ENCODE measurements at places on chromosomes 6 and 20. TPM values are rescaled to one million over a fixed set of nuclear protein-coding genes. Genes with fewer than 3 reads are reported as not detected.

- no peak overlapping the region for H3K4me3 ChIP-seq
- H3K36me3 ChIP-seq = no peaks in the 10 kb centered on the region
- peak; percentile 79 for DNase-seq
- H3K27ac ChIP-seq = no peak overlapping the region
- H3K27me3 ChIP-seq = no peaks in the 10 kb centered on the region
Measured at GRCh38 chr6:29685718-29686326, 4.9 kb upstream of the ZFP57 start.

- H3K27me3 ChIP-seq = no peaks in the 10 kb centered on the region
- H3K27ac ChIP-seq = no peak overlapping the region
- H3K36me3 ChIP-seq = peaks cover 4% of the 10 kb centered on the region
- peak; percentile 75 for DNase-seq
- no peaks in the 10 kb centered on the region for H3K4me1 ChIP-seq
- no peak overlapping the region for H3K4me3 ChIP-seq
Measured at GRCh38 chr6:35552285-35552917, 39.7 kb upstream of the TULP1 start.

DNA sequence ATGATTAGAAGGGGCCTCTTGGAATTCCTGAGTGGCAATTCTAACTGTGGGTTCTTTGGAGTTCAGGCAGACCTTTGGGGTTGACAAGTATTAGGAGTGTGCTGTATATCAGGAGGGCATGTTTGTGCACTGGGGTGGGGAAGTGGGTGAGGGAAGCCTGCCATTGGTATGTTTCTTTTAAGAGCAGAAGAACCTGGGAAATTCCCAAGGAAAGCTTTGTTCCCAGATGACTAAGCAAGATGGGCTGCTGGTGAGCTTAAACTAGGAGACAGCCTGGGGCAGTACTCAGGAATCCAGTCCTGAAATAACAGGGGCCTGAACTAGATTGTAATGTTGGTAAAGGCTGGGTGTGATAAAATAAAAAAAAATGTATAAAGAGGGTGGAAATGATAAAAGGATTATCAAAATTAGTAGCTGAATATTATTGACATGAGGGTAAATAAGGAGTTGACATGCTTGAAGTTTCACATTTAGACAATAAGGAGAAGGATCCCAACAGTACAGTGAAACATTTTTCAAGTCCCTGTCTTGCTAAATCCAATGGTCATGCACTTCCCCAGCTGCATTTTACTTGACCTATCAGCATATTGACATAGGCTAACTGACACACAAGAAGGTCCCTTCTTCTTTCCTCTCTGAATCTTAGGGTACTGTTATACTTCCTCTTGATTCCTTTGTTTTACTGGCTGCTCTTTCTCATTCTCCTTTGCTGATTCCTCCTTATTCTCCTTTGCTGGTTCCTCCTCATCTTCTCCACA lies 18.4 kb upstream of the IFNGR1 start:
- no peaks in the 10 kb centered on the region for H3K4me1 ChIP-seq
- H3K27me3 ChIP-seq = no peaks in the 10 kb centered on the region
- DNase-seq = no peak

DNA sequence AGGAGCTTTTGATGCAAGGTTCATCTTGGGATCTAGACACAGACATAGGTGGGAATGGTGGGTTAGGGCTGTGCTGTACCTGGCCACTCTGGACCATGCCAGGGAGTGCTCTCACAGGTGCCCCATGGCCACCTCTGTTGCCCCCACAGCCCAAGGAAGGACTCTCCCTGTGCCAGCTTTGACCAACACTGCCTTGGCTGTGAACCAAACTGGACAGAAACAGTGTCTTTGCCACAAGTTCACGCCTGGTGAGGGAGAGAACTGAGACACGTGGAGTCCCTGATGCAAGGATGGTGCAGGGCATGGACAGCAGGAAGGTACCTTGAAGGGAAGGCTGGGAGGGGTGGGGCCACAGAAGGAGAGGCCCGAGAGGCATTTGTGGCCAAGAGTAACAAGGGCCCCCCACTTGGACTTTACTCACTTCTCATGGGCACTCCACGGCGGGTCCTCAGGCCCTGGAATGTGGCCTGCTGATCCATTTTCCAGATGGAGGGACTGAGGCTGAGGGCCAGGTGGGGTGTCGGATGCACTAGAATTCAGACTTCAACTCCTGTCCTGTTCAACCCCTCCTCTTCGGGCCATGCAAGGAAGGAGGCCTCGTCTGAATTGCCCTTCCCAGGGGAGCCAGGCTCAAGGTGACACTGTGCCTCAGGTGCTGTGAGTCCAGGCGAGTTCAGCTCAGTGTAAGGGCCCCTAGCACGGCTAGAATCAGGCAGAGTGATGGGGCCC lies 103.3 kb downstream of the YTHDF1 start:
- no peak overlapping the region for H3K4me3 ChIP-seq
- H3K27me3 ChIP-seq = no peaks in the 10 kb centered on the region
- no peak overlapping the region for H3K27ac ChIP-seq
- no peaks in the 10 kb centered on the region for H3K4me1 ChIP-seq
- H3K36me3 ChIP-seq = no peaks in the 10 kb centered on the region

- no peak overlapping the region for H3K4me3 ChIP-seq
- DNase-seq = no peak
- H3K4me1 ChIP-seq = no peaks in the 10 kb centered on the region
- H3K27ac ChIP-seq = no peak overlapping the region
- H3K27me3 ChIP-seq = no peaks in the 10 kb centered on the region
Measured at GRCh38 chr6:26243132-26243531, 121.9 kb upstream of the BTN3A2 start.

- no peak overlapping the region for H3K27ac ChIP-seq
- no peak overlapping the region for H3K4me3 ChIP-seq
- peaks cover 83% of the 10 kb centered on the region for H3K36me3 ChIP-seq
- no peaks in the 10 kb centered on the region for H3K4me1 ChIP-seq
- no peaks in the 10 kb centered on the region for H3K27me3 ChIP-seq
- DNase-seq = no peak
Measured at GRCh38 chr20:47231382-47232039, 125.0 kb downstream of the ZMYND8 start.

- H3K27me3 ChIP-seq = no peaks in the 10 kb centered on the region
- no peaks in the 10 kb centered on the region for H3K36me3 ChIP-seq
Measured at GRCh38 chr20:51533291-51534172, 9.0 kb downstream of the NFATC2 start.

DNA sequence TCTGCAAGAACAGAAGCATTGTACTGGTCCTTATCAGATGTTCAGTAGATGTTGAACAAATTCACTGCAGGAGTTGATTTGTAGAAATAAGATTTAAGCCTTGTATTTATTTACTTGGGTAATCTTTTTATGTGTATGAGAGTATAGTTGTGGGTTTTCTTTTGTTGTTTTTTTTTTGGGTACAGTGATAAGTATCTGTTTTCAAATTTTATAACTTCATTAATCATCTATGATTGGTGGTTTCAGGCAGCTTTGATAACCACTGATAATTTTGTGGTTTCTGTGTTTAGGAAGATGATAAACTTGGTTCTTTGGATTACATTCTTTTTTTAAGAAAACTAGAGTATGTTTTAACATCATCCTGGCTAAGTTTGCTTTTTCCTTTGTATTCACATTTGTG lies 2.8 kb downstream of the AFDN start:
- no peak for DNase-seq
- H3K27ac ChIP-seq = no peak overlapping the region

DNA sequence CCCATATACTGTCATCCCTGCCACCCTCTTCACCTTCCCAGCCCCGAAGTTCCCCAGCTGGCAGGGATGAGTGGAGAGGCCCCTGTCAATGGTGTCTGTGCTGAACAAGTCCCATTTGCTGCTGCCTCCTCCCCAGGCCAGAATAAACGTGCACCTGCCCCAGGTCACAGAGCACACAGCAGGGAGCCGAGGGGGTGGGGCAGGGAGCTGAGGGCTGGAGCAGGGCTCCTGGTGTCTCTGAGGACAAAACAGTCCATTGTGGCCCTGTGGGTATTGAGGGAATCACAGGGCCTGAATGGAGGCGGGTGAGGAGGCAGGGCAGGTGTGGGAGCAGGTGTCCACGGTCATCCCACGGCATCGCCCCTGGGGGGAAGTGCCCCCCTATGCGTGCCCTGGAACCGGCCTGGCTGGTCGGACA lies 55.8 kb downstream of the SNAI1 start:
- peak; percentile 46 for DNase-seq
- no peaks in the 10 kb centered on the region for H3K27me3 ChIP-seq
- no peak overlapping the region for H3K27ac ChIP-seq
- H3K4me3 ChIP-seq = no peak overlapping the region

DNA sequence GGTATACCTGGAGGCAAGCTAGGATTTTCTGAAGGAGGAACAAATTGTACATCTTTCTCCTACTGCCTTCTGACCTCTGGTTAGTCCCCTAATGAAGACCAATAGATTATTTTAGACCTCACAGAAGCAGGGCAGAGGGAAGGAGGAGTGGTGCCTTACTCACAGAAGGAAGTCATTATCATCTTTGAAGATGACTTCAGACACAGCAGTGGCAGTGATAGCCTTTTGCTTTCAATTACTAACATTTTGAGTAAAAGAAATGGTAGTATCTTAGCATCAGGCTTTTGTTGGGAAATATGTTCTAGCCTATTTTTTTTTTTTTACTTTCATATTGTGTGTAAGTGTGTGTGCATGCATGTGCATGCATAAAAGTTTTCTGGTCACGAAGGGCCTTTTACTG lies 164.2 kb upstream of the PLN start:
- H3K27ac ChIP-seq = no peak overlapping the region
- DNase-seq = no peak
- no peak overlapping the region for H3K4me3 ChIP-seq
- no peaks in the 10 kb centered on the region for H3K27me3 ChIP-seq
- no peaks in the 10 kb centered on the region for H3K4me1 ChIP-seq

DNA sequence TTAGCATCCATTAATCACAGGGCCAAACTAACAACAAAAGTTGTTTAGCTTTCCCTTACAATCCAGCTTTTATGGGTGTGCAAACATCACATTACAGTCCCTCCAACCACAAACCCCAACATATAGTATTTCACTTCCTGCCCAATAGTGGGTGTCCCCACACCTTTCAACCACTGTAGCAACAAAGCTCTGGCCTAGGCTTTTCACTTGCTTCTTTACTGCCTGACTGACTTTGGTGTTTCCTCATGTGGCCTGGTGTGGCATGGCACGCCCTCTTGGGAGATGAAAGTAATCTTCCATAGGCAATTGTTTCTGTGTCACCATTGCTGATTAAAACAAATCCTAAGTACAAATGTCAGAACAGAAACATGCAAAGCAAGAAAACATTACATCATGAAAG lies 46.3 kb downstream of the MCM8 start:
- H3K4me1 ChIP-seq = no peaks in the 10 kb centered on the region
- H3K27me3 ChIP-seq = no peaks in the 10 kb centered on the region
- no peak overlapping the region for H3K4me3 ChIP-seq
- H3K36me3 ChIP-seq = peaks cover 5% of the 10 kb centered on the region
- no peak overlapping the region for H3K27ac ChIP-seq
- DNase-seq = no peak

- no peaks in the 10 kb centered on the region for H3K36me3 ChIP-seq
- DNase-seq = no peak
- no peaks in the 10 kb centered on the region for H3K27me3 ChIP-seq
- H3K4me3 ChIP-seq = no peak overlapping the region
Measured at GRCh38 chr6:112014483-112014882, 39.4 kb upstream of the CCN6 start.

DNA sequence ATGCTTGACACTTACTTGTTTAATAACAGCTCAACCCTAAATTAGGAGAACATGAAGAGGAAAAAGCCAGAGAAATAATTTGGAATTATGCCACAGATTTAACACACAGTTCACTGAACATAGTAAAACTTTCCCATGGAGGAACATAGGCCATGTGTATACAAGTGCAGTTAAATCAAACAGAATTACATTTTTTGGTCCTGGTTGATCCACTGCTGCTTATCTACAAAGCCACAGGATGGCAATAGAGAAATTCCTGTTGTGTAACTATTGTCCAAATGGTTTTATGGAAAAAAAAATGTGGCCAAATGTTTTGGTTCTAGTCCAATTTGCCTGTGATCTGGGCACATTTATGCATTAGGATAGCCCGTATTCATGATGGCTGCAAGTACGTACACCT lies 136.8 kb downstream of the ALDH8A1 start:
- no peaks in the 10 kb centered on the region for H3K4me1 ChIP-seq
- no peak for DNase-seq
- H3K27me3 ChIP-seq = no peaks in the 10 kb centered on the region
- no peak overlapping the region for H3K27ac ChIP-seq
- H3K36me3 ChIP-seq = no peaks in the 10 kb centered on the region

DNA sequence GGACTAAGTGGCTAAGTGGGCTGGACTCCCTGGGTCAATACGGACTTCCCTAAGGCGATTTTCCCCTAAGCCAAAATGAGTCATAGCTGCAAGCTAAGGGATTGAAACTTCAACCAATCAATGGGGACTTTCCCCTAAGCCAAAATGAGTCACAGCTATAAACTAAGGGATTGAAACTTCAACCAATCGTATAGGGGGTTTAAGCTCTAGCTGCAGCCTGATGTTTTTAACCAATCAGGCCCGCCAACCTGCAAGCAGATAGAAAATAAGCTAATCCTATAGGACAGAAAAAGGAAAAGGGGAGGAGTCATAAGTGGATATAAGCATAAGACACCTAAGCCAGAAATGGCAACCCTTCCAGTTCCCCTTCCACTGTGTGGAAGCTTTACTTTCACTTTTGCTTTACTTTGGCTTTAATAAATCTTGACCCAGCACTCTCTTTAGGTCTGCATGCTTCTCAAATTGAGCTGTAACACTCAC lies 655.0 kb upstream of the HS3ST5 start:
- no peak overlapping the region for H3K4me3 ChIP-seq
- H3K27me3 ChIP-seq = no peaks in the 10 kb centered on the region
- no peak for DNase-seq
- no peak overlapping the region for H3K27ac ChIP-seq

- no peak overlapping the region for H3K4me3 ChIP-seq
- peaks cover 5% of the 10 kb centered on the region for H3K4me1 ChIP-seq
- DNase-seq = no peak
- H3K27me3 ChIP-seq = no peaks in the 10 kb centered on the region
- no peaks in the 10 kb centered on the region for H3K36me3 ChIP-seq
Measured at GRCh38 chr6:138814179-138814834, 18.4 kb downstream of the ECT2L start.

DNA sequence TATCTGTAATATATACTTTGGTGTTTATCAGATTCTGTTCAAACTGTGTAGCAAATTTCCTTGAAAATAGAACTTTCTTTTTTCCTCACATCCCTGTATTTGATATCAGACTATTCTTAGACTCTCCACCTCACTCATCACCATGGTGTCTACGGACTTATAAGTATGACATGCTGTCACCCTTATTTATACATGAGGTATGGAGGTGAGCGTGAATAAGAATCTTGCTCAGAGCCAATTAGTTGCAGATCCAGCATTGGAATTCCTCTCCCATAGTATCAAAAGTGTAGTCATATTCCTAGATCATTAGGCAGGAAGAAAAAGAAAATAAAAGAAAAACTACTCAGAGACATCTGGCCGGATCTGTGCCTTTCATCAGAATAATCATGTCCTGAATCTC lies 43.0 kb downstream of the TPD52L1 start:
- peaks cover 3% of the 10 kb centered on the region for H3K4me1 ChIP-seq
- no peak for DNase-seq
- H3K4me3 ChIP-seq = no peak overlapping the region
- no peaks in the 10 kb centered on the region for H3K27me3 ChIP-seq

GRCh38 chr20:12687476-12687875 lies 321.3 kb upstream of the SPTLC3 start:
- H3K27me3 ChIP-seq = no peaks in the 10 kb centered on the region
- H3K27ac ChIP-seq = no peak overlapping the region
- no peak for DNase-seq
- H3K4me3 ChIP-seq = no peak overlapping the region
- no peaks in the 10 kb centered on the region for H3K36me3 ChIP-seq

Gene TMEM244
- total RNA-seq = not detected

Gene APOBEC2
- not detected for total RNA-seq

Gene KIAA0408
- total RNA-seq = 3.1 TPM

Gene MOG
- 0.55 TPM for total RNA-seq

Gene OTOR
- not detected for total RNA-seq

Gene AK9
- 3.0 TPM for total RNA-seq

Gene ZFP57
- 1.7 TPM for total RNA-seq
